ENCODE measurements at places on chromosomes 1 and 21.

DNA sequence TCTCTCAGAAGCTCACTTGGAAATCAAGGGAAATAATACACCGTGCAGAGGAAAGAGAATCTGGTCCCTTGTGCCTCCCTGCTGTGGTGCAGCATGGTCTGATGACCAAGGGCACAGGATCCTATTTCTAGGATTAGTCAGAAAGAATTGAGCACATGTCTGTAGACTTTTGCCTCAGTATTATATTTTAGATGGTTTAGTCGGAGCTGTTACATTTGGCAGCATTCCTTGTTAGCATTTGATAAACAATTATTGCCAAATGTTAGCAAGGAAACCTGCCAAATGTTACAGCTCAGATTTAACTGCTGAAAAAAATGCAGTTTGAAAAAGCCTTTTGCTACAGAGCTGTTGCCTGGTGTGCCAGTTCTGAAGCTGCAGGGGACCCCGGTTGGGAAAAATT is 183.5 kb upstream of the DPYD start:
- DNase-seq = no peak

DNA sequence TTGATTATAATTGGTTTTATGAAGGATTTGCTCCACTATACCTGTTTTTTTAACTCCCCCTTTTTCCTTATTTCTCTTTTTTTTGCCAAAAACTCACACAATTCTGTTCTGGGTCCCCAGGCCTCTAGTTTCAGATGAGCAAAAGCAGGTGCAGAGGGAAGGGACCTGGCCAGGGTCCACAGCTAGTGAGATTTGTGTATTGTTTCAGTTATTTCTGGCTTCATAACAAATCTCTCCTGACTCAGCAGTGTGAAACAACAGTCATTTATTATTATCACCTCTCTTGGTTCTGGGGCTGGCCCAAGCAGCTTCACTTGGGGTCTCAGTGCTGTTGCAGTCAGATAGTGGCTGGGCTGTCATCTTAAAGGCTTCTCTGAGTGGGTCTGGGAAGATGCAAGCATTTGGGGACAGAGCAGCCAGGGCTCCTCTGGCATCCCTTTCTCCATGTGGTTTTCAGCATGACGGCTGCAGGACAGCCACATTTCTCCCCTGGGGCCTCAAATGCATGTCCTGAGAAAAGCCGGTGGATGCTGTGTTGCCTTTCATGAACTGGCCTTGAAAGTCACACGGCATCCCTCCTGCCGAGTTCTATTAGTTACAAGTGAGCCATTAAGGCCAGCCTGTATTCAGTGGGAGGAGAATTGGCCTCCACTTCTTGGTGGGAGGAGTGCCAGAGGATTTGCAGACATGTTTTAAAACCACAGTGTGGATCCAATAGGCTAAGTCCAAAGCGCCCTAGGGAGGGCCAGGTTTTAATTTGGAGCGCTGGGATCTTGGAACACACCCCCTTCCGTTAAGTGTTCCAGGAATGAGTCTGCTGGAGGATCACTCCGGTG is 137.1 kb downstream of the CAMTA1 start:
- DNase-seq = no peak

GRCh38 chr1:3433076-3433475 is 21.4 kb upstream of the ARHGEF16 start:
- DNase-seq = no peak

DNA sequence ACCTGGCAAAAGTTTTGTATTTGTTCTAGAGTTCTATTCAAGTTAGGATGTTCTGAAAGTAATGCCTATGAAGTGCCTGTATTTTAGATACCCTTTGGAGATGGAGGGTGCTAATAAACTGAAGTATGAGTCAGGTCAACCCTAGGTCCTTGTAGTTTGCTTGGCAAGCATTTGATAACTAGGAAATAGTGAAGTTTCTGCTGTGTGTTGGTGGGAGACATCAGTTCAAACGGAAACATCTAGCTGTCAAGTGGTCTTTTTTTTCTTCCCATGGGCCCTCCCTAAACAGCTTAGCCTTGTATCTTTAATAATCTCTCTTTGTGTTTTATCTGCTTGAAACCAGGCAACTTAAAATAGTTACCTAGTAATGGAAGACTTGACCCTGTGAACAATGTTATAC is 4.5 kb downstream of the MRPS6 start:
- DNase-seq = no peak

DNA sequence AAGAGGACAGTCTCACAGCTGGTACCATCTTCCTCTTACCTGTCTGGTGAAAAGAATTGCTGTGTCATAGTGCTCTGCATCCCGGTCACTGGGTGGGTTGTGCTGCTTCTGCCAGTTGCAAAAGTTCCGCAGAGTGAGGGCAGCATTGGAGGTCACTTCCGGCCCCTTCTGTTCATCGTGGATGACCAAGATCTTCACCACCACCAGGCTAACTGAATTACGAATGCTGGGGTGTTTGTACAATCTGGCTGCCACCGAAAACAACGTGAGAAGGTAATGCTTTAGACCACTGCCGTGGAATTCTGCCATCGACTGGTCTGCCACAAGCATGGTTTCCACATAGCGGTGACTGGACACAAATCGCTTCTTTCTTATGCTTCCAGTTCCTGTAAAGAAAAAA is 2.9 kb downstream of the ADAMTS1 start:
- no peak for DNase-seq
